Left kidney (tissue), 8 donors: ENCODE measurements at places on chromosomes 13 and 19. TPM values are rescaled to one million over a fixed set of nuclear protein-coding genes. Genes with fewer than 3 reads are reported as not detected.

The DNAAF3 gene
- polyA plus RNA-seq, result 7.5 TPM

The C19orf33 gene
- polyA plus RNA-seq, result 5.5 TPM

The CBARP gene
- 1.4 TPM for polyA plus RNA-seq

The CGB3 gene
- polyA plus RNA-seq, result not detected

The OR7G3 gene
- not detected for polyA plus RNA-seq

The ZNF416 gene
- 9.3 TPM for polyA plus RNA-seq

The RXFP2 gene
- 1.3 TPM for polyA plus RNA-seq

DNA sequence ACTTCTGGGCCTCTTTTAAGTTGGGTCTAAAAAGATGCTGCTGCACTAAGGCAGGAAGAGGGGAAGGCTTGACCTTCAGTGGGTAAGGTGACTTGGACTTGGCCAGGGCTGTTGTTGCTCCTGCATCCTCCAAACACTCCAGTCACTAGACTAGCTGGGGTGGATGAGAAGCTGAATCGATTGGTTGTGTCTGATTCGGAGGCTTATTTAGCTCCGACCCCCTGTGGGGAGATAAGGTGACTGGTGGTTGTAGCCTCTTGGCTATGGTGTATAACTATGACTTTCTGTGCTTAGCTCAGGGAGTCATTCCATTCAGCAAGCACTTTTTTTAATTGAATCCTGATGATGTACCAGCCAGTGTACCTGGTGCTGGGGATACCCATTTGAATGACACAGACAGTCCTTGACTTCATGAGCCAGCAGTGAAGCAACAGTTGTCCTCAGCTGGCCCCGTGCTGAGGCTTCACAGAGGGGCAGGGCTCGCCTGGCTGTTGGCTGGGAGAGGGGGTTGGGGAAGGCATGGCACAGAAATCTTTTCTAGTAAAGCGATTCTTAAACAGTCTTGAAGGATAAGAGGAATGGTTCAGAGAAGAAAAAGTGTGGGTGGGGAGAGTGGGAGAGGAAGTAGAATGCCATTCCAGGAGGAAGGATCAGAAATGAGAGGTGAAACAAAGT is 9.9 kb downstream of the PCDH8 start:
- DNase-seq, result no peak

GRCh38 chr19:31979949-31980670 is 365.3 kb upstream of the ZNF507 start:
- DNase-seq, result no peak

- DNase-seq, result no peak
These were observed 1.6 kb upstream of the MLNR start for GRCh38 chr13:49218493-49219051.

- no peak for DNase-seq
These were observed 166.4 kb downstream of the EFNB2 start for GRCh38 chr13:106369091-106369490.

- no peak for DNase-seq
These were observed 12.6 kb downstream of the ZSCAN18 start for GRCh38 chr19:58085348-58085875.

DNA sequence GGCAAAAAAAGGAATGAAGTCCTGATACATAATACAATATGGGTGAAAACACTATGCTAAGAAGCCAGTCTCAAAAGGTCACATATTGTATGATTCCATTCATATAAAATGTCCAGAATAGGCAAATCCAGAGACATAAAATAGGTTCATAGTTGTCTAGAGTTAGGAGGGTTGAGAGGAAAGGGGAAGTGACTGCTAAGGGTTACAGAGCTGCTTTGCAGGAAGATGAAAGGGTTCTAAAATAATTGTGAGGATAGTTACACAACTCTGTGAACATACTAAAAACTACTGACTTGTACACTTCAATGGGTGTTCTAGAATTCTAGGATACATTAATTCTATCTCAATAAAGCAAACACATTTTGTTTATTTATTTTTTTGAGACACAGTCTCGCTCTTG is 25.7 kb downstream of the CAB39L start:
- no peak for DNase-seq

GRCh38 chr19:55339889-55340783 is 460 bp downstream of the KMT5C start:
- no peak for DNase-seq

GRCh38 chr19:15995536-15995935 is 46.7 kb downstream of the OR10H4 start:
- DNase-seq, result no peak

DNA sequence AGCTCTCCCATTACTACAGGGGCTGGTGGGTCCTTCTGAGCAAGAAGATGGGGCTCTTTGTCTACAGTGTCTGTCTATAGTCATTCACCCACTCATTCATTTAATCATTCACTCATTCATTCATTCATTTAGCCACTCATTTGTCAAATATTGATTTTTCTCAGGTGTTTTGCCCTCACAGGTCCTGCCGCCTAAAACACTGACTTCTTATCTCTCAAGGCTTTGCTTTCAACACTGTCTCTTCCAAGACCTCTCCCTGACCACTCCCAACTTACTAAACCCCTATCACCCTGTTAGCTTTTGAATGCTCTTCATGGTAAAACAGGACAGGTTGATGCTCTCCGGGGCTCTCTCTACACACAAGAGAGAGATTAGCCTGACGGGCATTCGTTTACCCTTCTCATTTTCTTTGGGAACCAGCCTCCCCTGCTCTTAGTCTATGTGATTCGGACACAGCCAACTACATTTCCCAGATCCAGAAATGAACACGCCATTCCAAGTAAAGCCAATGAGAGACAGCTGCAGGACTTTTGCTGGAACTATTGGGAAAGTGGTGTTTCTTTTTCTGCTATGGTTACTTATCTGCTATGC is 22.7 kb downstream of the FAM187B start:
- DNase-seq, result no peak

- no peak for DNase-seq
These were observed 146.7 kb downstream of the USP12 start for GRCh38 chr13:27024776-27025492.

GRCh38 chr13:113916330-113916815 is 52.5 kb upstream of the GAS6 start:
- DNase-seq, result no peak

DNA sequence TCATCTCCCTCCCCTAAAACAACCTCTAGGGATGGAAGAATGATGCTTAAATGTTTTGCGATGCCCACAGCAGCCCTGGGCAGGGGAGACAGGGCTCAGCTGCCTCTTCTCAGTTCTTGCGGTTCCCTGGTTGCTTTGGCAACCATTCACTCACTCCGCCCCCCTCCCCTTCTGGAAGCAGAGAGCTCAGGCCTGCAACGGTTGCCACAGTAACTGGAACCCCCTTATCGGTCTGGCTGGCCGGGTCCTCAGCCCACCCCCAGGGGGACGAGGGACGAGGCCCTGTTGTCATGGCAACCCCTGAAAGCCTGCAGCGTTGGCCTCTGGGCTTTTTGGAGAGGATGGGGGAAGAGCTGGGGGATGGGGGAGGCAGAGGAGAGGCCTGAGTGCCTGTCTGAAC is 19.5 kb downstream of the NOVA2 start:
- no peak for DNase-seq

DNA sequence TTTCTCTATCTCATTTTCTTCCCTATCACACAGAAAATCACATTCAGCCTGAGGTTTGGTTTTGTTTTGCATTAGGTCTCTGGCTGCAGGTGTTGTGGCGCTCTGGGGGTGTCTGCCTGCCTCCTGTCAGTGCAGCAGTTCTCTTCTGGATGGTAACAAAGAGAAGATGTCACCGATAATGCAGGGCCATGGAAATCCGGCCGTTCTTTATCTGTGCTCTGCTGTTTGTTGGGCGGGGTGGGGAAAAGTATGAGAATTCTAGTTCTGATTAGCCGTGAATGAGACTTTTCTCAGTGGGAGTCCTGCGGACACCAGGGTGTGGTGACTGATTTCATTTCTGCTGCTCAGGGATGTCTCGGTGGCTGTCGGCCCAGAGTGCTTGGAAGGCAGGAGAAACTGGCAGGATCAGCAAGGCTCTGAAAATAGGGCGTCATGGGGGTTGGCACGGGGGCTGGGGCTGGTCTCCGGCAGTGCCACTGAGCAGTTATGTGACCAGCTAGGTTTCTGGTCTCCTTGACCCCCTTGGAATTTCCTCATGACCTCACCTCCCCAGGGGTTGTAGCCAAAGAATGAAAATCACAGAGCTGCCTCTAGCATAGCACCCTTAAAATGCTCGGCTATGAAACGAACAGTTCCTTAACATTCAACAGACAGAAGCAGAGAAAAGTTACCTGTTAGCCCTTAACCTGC is 5.0 kb downstream of the RNF113B start:
- no peak for DNase-seq

DNA sequence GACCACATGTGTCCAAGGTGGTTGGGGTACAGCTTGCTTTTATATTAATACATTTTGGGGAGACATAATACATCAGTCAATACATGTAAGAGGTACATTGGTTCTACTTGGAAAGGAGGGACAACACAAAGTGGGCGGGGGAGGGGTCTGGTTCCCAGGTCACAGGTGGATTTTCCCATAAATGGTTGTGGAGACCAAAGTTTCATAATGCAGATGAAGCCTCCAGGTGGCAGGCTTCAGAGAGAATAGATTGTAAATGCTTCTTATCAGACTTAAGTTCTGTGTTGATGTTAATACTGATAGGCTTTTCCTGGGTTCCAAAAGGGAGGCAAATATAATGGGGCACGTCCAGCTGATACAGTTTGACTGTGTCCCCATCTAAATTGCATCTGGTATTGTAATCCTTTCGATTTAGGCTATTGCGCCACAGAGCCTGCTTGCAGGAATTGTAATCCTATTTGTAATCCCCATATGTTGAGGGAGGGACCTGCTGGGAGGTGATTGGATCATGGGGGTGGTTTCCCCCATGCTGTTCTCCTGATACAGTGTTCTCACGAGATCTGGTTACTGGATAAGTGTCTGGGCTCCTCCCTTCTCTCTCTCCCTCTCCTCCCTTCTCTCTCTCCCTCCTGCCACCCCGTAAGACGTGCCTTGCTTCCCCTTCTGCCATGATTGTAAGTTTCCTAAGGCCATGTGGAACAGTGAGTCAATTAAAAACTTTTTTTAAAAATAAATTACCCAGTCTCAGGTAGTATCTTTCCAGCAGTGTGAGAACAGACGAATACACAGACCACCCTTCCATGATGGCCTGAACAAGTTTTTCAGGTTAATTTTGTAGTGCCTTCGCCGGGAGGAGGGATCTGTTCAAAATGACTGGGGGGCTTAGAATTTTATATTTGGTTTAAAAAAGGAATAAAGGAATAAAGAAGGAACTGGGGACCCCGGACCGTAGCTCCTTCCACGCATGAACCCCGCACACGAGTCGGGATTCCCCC is 44.9 kb downstream of the ZNF823 start:
- peak; percentile 17 for DNase-seq

GRCh38 chr19:19745496-19746285 is 12.8 kb upstream of the ZNF14 start:
- DNase-seq, result no peak

DNA sequence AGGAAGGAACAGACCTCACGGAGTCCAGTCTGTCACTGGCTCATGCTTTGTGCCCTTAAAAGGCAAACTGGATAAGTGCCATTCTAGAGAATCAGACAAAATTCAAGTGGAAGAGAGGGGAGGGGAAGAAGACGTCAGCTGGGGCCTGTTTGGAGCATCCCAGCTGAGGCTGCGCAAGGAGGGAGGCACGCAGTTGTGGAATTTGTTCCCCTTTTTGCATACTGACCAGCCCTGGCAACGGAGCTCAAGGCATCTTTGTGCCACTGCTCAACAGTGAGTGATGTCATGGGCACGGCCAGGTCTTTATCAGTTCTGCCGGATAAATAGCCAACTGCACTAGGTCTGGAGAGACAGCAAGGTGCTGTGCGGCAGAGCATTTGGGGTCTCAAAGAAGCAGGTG is at the start of gene GPR42:
TSS of gene GPR42 (plus strand) at position 347 of the 400 bp plus-strand sequence. CDS start 292 bp downstream, outside the sequence.
- no peak for DNase-seq

DNA sequence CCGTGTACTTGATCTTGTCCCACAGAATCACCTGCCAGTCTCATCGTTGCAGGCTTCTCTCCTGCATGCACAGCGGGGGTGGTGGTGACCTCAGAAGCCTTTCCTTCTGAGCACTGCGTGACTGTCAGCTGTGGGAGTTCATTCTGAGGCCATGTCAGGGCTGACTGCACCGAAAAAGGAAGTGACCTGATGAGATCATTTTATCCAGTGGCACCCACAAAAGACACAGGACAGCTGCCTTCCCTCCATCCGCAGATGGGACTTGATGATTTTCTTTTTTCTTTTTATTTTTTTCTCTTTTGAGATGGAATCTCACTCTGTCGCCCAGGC is 89.7 kb downstream of the RAB20 start:
- peak; percentile 40 for DNase-seq

DNA sequence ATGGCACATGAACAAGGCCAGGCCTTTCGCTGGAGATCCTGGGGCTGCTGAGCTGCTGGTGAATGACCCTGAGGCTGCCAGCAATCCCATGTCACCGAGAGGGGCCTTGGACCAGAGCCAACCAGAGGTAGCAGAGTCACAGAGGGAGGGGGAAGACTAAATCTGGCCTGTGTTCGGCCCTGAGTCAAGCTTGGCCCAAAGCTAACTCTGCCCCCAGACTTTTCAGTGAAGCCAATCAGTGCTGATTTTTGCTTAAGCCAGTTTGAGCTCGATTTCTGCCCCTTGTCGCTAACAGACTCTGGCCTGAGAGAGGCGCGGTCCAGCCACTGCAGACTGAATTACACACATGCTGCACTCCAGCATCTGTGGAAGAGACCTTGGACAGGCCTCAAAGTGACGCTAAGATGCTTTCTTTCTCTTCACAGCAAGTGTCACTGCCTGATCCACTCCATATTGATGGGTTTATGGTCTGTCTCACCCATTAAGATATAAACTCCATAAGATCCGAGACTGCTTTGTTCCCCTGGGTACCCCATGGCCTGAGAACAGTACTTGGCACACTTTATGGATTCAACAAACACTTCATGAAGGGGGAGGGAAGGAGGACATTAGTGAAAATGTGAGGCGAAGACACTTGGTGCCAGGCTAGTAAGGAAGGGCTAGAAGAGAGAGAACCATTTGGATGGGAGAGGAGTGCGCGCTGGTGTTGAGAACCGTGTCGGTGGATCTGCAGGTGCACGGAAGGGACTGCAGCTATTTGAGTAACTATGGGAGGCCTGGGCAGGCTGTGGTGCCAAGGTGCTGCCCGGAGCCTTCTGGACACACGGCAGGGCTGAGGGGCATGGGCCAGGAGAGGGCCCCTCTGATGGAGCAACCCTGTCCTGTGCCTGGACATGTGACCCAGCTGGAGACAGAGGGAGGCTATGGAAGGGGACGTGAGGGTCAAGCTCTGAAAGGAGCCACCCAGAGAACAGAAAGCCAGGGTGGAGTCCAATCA is 17.6 kb downstream of the RANBP3 start:
- DNase-seq, result no peak
